ENCODE measurements at places on chromosomes 6 and 20.

GRCh38 chr6:157962601-157963302 lies 18.9 kb upstream of the SYNJ2 start:
- DNase-seq = no peak

DNA sequence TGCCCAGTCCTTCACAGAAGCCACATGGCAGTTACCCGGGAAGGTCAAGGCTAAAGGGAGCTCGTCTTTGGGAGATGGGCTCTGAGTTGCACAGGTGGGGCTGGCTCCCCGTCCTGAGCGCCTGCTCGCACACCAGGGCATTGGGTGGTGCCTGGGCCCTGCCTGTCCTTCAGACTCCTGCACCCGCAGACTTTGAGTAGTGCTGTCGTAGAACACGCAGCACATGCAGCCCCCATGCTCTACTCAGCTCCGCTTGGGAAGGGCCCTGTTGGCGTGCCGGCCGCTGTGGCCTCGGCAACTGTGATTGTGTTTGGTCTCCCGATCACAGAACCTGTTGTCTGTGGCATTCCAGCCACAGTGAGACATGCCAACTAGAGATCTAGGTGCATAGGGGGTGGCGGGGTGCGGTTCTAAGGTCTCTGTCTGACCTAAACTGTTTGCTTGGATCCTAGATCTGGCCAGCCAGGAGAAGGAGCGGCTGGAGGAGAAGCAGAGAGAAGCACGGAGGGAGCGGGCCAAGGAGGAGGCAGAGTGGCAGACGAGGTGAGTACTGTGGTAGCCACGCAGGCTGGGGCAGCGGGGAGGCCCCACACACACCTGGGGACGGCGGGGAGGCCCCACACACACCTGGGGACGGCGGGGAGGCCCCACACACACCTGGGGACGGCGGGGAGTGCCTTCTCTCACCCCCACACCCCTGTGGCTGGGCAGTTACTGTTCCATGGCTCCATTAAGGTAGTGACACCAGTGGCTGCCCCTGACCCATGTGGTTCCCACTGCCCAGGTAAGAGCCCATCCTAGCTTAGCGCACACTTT lies 11.3 kb upstream of the ADRM1 start:
- no peak for DNase-seq

- no peak for DNase-seq
Measured at GRCh38 chr20:40274912-40275533, 414.0 kb downstream of the MAFB start.

DNA sequence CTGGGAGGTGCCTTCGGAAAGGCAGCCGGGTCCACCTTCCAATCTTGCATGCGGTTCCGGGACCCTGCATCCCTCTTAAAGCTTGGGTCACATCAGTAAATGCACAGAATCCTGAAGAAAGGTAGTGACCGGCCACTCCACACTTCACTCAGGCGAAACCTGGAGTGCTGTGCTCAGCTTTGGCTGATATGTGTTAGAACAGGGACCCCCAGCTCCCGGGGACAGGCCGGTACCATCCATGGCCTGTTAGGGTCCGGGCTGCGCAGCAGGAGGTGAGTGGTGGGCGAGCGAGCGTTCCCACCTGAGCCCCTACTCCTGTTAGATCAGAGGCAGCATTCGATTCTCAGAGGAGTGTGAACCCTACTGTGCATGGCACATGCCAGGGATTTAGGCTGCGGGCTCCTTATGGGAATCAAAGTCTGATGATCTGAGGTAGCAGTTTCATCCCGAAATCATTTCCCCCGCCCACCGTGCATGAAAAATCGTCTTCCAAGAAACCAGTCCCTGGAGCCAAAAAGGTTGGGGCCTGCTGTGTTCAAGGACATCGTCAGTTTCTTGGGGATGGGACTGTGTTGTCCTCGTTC lies 143.0 kb downstream of the ERMARD start:
- no peak for DNase-seq

DNA sequence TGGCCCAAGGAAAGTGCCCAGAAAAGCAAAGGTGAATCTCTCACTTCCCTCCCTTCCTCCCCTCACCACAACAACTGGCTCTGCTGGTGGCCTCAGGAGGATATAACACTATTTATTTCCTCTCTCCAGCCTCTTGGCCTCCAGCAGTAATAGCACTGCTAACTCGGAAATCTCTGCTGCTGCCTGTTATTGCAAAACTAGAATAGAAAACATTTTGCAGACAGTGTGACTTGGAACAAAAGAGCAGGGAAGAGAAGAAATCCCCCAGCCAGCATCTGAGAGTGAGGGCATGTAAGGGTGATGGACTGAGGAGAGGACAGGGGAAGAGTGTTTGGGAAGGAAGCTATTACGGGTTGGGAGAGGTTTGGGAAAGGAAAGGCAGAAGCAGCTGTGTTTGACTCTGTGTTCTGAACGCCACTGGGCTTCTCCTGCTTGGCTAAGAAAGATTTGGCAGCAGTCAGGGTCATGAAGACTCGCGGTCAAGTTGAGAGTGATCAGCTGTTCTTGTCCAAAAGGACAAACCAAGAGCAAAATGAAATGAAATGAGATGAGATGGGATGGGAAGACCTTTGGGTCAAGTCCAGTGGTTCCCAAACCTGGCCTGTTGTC lies 81.0 kb upstream of the SNX9 start:
- no peak for DNase-seq

GRCh38 chr6:160039441-160039840 lies 70.6 kb downstream of the IGF2R start:
- no peak for DNase-seq

- no peak for DNase-seq
Measured at GRCh38 chr20:840858-841567, 7.5 kb downstream of the FAM110A start.

DNA sequence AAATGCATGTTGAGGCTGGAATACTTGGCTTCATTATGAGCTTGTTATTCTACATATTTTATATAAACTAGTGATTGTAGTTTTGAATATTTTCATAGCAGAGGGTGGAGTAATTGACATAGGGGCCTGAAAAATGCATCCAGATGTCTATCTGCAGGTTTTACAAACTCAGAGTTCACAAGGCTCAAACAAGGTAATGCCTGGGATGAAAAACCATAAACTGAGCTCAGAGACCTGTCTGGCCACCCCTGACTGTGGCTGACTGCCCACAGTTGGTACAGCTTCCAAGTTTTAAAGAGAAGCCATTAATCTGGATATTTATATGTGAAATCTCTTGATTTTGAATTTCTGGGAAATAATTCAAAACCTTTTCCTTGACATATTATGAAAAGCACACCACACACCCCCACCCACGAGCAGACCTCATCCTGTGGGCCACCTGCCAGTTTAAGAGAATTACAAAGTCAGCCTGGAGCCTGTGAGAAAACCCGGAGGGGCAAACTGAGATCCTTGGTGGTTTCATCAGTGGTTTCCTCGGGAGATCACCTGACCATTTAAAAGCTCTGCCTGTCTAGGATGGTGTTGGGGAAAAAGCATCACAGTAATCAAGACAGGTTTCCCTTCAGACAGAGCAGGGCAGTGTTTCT lies 230.1 kb downstream of the SAMD5 start:
- no peak for DNase-seq
